ENCODE measurements at places on chromosomes 1 and 21.

- no peak for DNase-seq
Measured at GRCh38 chr21:43917515-43918384, 52.7 kb downstream of the AGPAT3 start.

- DNase-seq = no peak
Measured at GRCh38 chr1:15676010-15676409, 8.1 kb upstream of the PLEKHM2 start.

DNA sequence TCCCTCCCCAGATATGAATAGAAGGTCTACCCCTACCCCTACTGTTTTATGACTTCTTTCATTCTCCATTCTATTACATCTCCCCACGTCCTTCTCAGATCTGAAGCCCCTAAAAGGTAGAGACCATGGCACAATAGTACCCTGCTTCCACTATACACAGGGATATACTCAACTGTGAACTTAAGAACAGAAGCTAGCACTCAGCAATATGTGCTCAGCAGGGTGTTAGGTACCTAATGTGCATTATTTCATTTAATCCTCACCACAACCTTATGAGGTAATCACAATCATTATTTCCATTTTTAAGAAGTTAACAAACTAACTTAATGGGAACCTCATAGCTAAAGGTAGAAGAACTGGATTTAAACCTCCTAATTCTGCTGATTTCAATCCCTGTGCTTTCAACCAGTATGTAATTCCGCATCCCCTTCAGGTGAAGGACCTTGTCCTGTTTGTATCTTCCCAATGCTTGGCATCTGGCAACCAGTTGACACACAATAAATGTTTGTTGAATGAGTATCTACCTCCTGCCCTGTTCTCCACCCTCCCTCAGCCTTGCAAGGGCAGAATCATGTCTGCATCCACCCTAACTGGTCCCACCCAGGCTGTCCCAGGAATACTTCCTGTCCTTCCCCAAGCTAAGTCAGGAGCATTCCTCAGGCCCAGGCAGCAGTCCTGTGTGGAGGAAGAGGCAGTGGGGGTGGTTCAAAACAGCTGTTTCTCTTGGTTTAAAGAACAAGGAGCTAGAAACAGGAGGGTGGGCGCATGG lies 6.5 kb downstream of the DENND2D start:
- no peak for DNase-seq

DNA sequence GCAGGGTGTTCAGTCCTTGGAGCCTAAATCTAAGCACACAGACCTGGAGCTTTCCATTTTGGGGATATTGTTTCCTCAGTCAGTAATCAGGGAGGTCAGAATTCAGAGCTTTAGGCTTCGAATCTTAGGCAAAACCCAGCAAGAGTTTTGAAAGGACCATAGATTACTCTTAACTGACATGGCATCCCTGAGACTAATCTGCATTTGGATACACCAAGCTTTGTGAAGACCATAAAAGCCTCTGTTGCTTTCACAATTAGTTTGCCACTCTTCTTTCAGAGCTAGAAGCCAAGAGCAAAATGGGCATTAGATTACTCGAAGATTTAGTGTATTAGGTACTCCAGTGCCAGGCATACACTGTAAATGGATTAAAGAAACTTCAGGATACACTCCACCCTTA lies 131.8 kb upstream of the GREM2 start:
- DNase-seq = peak; percentile 9

GRCh38 chr1:170049176-170049800 lies 25.2 kb downstream of the KIFAP3 start:
- no peak for DNase-seq

- no peak for DNase-seq
Measured at GRCh38 chr1:81802457-81802706, 1.6 kb downstream of the ADGRL2 start.

GRCh38 chr1:35030756-35031446 lies 844 bp downstream of the ZMYM6 start:
- DNase-seq = no peak

DNA sequence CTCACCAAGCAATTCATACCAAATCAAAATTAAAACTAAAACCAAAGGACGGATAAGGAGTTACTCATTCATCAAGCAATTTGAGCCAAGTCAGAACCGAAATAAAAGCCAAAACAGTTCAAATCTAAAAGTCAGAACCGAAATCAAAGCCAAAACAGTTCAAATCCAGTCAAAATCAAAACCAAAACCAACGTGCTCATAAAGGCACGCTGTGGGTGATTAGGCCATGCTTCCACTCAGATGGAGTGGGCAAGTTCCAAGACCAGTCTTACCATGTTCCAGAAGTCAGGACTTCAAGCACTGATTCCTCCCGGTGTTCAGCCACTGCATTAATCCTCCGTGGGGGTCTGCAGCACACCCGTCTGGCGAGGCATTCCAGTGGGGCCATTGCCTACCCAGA lies 409.3 kb downstream of the TGFB2 start:
- no peak for DNase-seq

DNA sequence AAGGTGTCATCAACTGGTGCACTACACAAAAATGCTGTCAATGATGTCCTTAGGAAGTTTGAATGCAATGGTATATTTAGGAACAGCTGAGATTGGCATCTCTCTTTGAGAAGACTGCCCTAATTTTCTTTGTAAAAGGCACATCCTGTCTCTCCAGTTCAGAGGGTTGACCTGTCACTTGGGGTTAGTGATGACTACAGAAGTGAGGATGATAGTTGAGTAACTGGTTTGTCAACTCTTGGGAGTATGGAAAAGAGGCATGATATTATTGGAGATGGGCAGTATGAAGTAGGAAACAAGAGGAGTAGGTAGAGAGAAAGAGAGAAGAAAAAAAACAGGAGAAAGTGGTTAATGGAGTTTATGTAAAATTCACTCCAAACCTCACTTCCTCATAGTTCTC lies 40.4 kb upstream of the PIGC start:
- no peak for DNase-seq

DNA sequence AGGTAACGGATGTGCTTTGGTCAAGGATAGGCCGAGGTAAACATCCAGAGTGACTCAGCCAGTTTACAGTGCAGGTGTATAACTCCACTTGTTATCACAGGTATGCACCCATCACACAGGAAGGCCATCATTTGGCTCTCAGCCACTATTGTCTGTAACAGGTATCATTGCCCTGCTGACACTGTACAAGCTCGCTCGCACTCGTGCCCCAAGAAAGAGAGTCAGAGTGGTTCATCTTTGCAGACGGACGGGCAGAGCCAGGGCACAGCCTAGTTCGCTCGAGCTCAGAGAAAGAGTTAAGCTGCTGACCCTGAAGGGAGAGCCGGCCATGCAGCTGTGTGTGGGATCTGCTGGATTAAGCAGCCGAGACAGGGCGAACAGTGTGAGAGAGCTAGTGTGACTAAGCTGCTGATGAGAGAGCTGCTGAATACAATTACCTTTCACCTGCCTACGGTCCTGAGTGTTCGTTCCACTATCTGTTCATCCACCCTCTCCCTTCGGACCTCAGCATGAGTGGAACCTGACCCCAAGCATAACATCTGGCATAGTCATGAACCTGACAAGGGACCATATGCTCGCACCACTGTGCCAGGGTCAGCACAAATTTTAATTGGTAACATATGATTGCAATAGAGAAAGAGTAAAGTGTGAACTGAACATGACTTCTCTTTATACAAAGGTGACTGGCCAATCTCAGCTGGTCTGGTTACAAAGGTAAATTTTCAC lies 27.0 kb upstream of the LYPD8 start:
- no peak for DNase-seq

DNA sequence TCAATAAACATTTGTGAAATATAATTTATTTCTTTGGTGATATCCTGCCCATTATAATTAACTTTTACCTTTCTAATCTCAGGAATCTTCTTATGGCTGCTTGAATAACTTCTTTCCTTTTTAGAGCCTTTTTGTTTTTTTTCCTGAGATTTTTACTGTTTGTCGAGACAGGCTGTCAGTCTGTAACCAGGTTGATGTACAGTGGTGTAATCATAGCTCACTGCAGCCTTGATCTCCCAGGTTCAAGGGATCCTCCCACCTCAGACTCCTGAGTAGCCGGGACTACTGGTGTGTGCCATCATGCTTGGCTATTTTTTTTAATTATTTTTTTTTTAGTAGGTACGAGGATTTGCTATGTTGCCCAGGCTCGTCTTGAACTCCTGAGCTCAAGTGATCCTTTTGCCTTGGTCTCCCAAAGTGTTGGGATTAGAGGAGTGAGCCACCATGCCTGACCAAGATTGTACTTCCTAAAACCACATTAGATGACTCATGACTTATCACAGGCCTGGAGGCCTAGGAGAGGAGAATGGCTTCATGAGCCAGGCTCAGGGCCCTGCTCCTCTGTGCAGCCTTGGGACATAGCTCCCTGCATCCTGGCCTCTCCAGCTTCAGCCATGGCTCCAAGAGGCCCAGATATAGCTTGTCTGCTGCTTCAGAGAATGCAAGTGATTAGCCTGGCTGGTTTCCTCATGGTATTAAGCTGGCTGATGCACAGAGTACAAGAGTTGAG lies 48.6 kb downstream of the CTH start:
- DNase-seq = no peak

DNA sequence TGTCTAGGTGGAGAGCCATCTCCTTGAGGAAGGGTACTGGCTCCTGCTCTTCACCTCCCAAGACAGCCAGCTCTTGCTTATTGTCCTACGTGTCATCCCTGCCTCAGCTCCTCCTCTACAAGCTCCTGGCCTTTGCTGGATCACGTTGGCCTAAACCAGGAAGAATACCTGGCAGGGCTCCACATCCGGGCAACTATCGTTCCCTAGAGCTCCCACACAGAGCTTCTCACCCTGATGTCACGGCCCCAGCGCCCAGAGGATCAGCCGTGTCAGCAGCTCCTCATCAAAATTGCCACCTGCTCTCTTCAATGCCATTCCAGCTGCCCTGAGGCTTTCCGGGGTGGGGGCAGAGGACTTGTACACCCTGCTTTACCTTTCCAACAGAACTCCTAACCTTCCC lies 1.9 kb upstream of the TPM3 start:
- peak; percentile 35 for DNase-seq

DNA sequence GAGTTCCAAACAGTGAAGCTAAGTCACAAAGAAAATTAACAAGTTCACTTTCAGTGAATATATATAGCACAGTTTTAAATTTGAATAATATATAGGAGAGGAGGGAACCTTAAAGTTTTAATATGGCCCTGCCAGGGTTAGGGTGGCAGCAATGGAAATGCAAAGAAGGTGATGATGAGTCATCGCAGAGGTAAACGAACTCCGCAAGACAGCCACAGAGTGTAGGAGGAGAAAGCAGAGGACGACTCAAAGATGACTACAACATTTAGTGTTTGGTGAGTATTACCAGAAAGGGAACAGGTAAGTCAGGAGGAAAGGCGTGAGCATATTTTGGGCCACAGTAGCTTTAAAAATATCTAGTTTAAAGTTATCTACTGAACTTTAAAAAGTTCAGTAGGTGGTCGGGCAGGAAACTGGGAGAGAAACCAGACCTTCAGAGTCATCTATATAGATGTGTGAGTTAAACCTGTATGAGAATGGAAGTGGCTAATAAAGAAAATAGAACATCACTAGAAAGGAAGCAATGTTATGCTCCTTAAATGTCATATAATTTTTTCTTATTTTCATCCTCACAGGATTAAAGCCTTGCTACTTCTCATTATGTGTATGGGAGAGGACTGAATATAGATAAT lies 75.7 kb downstream of the UCHL5 start:
- no peak for DNase-seq

- no peak for DNase-seq
Measured at GRCh38 chr1:88566615-88567387, 117.3 kb upstream of the PKN2 start.

DNA sequence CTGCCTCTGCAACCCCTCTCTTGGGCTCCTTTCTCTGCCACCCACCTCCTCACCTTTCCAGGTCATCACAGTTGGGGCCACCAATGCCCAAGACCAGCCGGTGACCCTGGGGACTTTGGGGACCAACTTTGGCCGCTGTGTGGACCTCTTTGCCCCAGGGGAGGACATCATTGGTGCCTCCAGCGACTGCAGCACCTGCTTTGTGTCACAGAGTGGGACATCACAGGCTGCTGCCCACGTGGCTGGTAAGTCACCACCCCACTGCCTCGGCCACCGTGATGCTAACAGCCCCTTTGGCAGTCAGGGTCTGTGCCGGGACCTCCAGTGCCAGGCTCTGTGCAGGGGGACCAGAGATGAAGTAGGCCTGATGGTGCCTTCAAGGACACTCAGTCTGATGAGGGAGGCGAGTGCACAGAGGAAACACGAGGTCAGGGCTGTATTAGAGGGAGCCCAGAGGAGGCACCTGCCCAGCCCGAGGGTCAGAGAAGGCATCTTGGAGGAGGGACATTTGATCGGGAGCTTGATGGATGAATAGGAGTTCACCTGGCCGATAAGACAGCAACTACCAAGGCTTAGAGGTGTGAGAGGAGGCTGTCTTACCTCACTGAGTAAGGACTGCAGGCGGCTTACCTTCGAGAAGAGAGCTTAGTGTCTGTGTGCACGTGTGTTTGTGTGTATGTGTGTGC lies 18.1 kb downstream of the PCSK9 start:
- no peak for DNase-seq

- DNase-seq = no peak
Measured at GRCh38 chr1:15172405-15173259, 19.1 kb downstream of the TMEM51 start.

Measured in NCI-H1436 (cell line).